Memory B cell (primary cell): ENCODE measurements at places on chromosomes 5 and 9.

GRCh38 chr9:106104887-106105286, 410.5 kb downstream of the TMEM38B start:
- DNase-seq, result no peak

- no peak for DNase-seq
Measured at GRCh38 chr5:89320421-89321277, 437.7 kb upstream of the MEF2C start.

- no peak for DNase-seq
Measured at GRCh38 chr5:35134278-35135030, 86.7 kb upstream of the AGXT2 start.

DNA sequence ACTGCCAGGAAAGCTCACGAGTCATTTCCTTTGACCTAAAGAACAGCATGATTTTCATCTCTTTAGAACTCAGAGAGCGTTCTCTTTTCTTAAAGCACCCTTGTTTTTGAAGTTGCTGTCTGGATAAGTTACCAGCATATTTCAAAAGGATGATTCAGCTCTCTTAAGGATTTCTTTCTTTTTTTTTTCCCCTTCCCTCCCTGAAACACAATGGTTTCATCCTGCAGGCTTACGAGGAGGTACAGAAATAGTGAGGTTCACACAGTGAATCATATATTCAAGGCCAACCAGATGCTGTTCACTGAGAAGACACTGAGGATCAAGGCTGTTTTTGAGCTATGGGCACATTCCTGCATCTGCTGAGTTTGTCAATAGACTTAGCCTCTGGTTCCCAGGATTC, 257.2 kb downstream of the KIF4B start:
- DNase-seq, result no peak

- no peak for DNase-seq
Measured at GRCh38 chr9:114283551-114284111, 39.3 kb upstream of the ORM1 start.
